ENCODE measurements at places on chromosomes 1 and 21.
A peak's percentile ranks its signal among the peaks of the same experiment; 100 is the strongest.

GRCh38 chr1:101148980-101149379 lies 87.8 kb upstream of the S1PR1 start:
- DNase-seq: peak; percentile 41

- no peak for DNase-seq
Measured at GRCh38 chr1:66927528-66927927, 2.7 kb downstream of the MIER1 start.

DNA sequence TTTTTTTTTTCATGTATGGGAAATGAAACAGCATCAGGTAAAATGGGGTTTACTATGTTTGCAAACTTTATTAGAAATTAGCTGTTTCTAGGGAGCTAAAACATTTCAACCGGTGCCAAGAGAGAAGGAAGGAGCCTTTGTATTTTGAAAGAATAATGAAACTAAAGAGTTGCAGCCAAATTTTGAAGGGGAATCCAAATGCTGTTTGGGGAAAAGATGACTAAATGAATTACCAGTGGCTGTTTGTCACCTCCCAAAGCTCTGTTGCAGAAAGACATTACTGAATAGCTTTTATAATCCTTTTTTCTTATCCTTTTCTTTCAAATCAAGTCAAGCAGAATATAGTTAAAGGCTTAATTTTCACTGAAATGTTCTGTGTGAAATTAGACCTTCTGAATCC lies 591.3 kb upstream of the ADGRL2 start:
- no peak for DNase-seq

GRCh38 chr1:56547977-56548376 lies 31.4 kb downstream of the PLPP3 start:
- no peak for DNase-seq

DNA sequence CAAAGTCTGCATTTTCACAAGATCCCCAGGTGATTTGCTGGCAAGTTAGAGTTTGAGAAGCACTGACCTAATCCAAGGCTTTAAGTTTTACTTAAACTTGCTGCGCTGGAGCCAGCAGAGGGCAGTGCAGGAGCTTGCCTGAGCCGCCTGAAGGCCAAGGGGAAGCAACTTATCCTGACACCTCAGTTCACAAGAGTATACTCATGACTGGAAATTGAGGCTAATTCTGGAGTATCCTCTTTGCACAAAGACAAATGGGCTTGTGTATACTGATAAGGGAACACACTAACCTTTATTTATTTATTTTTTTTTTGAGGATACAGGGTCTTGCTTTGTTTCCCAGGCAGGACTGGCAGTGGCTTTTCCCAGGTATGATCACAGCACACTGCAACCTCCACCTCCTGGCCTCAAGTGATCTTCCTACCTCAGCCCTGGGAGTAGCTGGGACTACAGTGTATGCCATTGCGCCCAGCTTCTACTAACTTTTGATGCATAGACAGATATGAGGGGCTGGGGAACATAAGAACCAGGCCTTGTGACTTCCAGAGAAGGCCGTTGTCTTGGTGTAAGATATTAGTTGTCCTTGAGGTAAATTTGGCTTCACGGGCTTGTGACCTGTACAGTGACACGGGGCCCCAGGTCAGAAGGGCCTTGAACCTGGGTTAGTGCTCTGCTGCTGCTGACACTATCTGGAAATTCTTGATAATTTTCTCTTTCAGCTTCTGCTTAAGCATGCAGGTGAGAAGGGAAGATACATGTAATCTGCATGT lies 29.0 kb upstream of the SLAMF1 start:
- DNase-seq: peak; percentile 45

- DNase-seq: peak; percentile 74
Measured at GRCh38 chr1:46442317-46443161, 47.1 kb upstream of the DMBX1 start.

- no peak for DNase-seq
Measured at GRCh38 chr1:116390195-116390594, 17.2 kb downstream of the ATP1A1 start.

DNA sequence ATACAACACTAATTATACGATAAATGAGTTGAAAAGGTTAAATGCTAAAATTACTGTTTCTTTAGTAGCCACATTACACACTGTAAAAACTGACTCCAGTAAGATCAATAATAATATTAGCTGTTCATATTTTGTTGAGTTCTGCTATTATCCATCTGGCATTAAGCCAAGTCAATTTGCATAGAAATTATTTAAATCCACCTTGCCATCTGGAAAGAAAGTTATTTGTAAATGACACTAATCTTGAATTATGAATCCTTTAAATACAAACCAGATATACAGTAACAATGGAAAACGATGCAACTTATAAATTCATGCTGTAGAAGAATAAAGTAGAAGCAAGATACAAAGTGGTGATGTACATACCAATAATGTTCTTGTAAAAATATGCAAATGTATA lies 81.4 kb upstream of the BCL10 start:
- no peak for DNase-seq

DNA sequence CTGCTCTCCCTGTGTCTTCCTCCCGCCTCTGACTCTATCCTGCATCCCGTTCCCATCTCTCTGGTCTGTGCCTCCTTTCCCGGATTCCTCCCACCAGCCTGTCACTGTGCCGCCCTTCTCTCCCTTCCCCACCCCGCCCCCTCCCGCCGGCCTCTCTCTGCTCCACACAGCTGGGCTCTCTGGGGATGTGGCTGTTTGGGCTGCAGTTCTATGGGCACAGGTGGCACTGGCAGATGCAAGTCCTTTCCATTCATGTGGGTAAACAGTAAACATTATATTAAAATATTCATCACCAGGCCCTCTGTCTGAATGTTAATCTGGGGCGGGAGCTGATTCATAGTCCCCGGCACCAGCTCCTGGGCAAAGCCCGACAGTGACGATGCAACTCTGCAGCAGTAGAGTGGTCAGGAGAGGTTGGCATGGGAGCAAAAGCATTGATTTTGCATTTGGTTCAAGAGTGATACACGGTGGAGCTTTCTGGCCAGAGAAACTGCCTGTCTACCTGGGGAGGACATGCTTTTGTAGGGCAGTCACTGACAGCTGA lies 249.3 kb downstream of the TNR start:
- no peak for DNase-seq

- no peak for DNase-seq
Measured at GRCh38 chr1:230047114-230047865, 19.7 kb upstream of the GALNT2 start.

DNA sequence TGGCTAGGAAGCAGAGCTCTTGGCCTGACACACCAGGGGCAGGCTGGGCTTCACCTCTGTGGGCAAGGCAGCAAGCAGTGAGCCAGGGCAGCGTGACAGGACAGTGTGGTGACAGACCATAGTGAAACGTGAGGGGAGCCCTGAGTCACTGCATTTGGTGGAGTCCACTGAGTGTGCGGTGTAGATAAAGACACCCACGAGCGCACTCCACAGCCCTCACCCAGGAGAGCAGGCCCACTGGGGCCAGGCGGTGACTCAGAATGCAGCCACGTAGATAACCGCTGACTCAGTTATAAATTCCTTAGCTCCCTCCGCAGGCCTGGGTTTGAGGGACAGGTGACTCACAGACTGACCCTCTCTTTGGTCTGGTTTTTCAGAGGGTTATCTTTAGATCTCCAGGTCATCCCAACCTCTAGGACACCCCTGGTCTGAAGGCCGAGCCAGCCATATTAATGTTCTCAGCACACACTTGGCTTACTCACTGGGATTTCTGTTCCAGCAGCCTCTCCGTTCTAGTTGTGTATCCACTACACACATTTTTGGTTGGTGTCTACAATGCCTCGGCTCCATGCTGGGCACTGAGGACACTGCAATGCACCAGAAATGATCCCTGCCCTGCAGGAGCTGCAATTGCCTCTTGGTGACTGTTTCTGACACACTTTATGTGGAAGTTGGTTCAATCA lies 90.2 kb upstream of the TSPAN2 start:
- DNase-seq: peak; percentile 97

DNA sequence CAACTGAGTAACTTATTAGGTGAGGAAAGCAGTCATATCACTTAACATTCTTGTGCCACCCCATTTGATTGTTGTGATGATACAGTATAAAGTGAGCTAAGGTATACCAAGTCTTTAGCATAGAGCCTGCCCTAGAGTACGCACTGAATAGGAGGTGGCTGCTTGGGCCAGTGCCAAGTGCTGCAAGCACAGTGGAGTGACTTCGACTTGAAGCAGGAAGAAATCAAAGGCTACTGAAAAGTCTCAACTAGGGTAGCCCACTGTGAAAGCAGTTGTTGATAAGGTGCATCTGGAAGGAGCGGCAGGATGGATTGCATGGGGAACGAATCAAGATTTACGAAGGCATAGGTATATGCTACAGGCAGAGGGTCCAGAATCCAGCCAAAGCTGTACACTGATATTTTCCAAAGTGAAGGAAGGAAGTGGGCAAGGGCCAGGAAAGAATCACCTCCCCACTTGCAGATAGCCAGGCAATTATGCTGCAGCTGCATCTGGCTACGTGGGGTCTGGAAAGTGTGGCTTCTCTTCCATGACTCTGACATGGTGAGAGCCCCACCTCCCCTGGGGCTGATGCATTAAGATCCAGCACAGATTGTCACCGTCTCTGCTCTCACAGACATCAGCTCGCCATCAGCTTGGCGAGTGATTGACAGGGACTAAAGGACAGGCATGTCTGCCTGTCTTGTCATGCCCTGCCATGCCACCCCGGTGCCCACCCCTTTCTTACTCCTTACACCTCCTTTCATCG lies 287.0 kb upstream of the PLXNA2 start:
- DNase-seq: no peak

DNA sequence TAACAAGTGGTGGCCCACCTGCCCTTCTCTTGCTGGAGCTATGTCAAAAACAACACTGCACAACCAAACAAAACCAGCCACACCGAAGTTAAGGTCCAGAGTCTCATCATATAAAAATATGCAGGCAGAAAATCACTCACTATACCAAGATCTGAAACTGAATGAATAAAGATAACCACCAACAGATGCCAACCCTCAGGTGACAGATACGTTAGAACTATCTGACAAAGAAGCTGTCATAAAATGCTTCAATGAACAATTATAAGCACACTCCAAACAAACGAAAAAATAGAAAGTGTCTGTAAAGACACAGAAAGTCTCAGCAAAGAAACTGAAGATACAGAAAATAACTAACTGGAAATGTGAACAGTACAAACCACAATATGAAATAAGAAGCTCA lies 14.0 kb downstream of the ZNF496 start:
- no peak for DNase-seq

GRCh38 chr1:87252406-87252805 lies 76.3 kb upstream of the LMO4 start:
- peak; percentile 70 for DNase-seq

- peak; percentile 10 for DNase-seq
Measured at GRCh38 chr1:58576727-58577653, at the start of gene TACSTD2. Gene TACSTD2, minus strand, starts transcription at chr1:58577252. Its CDS starts 96 bp downstream, at chr1:58577156.

- no peak for DNase-seq
Measured at GRCh38 chr1:226558036-226558650, 9.6 kb downstream of the STUM start.

- no peak for DNase-seq
Measured at GRCh38 chr1:244035358-244035757, 15.7 kb upstream of the ZBTB18 start.

DNA sequence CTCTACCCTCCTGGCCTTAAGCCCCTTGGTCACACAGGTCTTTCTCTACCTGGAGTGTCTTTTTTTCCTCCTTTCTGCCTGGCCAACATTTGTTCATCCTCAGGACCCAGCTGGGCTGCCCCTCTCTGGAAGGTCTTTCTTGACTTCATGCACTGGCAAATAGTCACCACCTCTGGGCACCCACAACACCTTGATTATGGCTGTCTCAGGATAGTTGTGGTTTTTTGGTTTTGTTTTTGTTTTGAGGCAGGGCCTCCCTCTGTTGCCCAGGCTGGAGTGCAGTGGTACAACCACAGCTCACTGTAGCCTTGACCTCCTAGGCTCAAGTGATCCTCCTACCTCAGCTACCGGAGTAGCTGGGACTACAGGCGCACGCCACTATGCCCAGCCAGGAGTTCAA lies 10.8 kb downstream of the RPS6KA1 start:
- DNase-seq: no peak

DNA sequence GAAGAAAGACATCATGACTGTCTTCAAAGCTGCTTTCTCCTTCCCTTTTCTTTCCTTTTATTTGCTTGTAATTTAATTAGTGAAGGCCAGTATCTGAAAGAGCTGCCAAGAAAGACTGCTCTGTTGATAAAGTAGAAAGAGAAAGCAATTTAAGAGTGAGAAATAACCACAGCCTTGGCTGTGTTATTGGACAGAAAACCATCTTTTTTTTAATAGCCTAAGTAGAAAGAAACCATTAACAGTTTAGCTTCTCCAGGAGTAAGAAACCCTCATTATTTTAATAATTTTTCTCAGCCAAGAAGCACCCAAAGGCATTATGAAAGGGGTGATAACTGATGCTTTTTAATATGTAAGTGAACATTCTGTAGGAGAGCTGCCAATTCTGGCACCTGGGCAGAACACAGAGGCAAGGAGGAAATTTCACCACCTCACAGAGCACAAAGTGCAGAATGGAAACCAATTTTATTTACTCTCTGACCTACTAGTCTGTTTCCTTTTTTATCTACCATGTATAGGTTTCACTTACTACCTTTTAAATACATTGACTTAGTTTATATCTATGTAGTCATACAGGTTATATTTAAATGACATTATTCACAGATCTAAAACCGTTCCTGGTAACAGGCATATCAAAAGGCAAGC lies 703.2 kb downstream of the MRPL39 start:
- no peak for DNase-seq

DNA sequence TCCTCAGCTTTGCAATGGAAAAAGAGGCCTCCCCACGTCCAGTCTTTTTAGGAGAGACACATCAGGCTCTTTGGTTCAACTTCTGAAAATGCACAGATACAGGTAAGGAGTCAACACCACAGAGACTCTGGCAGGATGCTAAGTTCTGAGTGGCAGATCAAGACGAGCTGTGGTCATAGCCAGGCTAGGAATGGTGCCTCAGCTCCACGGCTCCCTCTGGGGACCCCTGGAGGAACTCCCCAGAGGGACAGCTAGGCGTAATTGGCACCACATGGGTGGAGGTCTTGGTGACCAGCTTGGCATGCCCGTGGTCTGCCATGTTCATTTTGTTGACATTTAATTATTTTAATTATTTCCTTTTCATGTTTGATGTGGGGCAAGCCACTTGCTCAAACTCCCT lies 206.1 kb downstream of the KAZN start:
- DNase-seq: no peak

- peak; percentile 61 for DNase-seq
Measured at GRCh38 chr1:55916481-55916880, 662.9 kb downstream of the PLPP3 start.

DNA sequence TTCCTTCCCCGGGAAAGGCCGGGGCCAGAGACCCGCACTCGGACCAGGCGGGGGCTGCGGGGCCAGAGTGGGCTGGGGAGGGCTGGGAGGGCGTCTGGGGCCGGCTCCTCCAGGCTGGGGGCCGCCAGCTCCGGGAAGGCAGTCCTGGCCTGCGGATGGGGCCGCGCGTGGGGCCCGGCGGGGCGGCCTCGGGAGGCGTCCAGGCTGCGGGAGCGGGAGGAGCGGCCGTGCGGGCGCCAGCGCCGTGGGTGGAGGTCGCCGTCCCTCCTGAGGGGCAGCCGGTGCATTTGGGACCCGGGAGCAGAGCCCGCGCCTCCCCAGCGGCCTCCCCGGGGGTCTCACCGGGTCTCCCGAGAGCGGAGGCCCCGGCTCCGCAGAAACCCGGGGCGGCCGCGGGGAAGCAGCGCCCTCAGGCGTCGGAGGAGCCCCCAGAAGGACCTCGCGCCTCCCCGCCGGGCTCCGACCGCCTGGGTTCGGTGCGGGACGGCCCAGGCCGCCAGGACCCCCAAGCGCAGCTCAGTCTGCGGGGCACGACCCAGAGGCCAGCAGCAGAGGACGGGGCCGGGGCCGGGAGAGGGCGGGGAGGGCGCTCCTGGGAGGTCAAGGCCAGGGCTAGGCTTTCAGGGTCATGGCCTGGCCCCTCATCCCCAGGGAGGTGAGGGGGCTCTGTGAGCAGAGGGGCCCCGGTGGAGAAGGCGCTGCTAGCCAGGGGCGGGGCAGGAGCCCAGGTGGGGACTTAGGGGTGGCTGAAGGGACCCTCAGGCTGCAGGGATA lies 7.2 kb upstream of the SLX9 start:
- DNase-seq: peak; percentile 55

Measured in fibroblast of skin of right biceps (primary cell).